Trophoblast cell (in vitro differentiated cells and primary cell): ENCODE measurements at places on chromosomes 16 and 17.

DNA sequence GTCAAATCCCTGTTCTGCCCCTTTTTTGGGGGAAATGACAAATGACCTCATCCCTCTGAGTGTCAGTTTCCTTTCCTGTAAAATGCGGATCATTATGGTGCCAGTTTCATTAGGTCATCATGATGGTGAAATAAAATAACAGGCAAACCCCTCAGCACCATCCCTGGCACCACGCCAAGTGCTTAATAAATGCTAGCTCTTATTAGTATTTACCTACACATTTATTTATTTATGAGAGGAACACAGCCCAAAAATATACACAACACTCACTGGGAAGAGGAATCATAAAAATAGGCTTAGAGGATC lies 28.6 kb upstream of the GPRC5B start:
- H3K27me3 ChIP-seq = no peaks in the 10 kb centered on the region
- H3K4me3 ChIP-seq = no peak overlapping the region

GRCh38 chr16:64544859-64545258 lies 577.0 kb downstream of the CDH11 start:
- H3K27me3 ChIP-seq = no peaks in the 10 kb centered on the region
- H3K27ac ChIP-seq = no peak overlapping the region
- no peak overlapping the region for H3K4me3 ChIP-seq
- no peaks in the 10 kb centered on the region for H3K36me3 ChIP-seq

DNA sequence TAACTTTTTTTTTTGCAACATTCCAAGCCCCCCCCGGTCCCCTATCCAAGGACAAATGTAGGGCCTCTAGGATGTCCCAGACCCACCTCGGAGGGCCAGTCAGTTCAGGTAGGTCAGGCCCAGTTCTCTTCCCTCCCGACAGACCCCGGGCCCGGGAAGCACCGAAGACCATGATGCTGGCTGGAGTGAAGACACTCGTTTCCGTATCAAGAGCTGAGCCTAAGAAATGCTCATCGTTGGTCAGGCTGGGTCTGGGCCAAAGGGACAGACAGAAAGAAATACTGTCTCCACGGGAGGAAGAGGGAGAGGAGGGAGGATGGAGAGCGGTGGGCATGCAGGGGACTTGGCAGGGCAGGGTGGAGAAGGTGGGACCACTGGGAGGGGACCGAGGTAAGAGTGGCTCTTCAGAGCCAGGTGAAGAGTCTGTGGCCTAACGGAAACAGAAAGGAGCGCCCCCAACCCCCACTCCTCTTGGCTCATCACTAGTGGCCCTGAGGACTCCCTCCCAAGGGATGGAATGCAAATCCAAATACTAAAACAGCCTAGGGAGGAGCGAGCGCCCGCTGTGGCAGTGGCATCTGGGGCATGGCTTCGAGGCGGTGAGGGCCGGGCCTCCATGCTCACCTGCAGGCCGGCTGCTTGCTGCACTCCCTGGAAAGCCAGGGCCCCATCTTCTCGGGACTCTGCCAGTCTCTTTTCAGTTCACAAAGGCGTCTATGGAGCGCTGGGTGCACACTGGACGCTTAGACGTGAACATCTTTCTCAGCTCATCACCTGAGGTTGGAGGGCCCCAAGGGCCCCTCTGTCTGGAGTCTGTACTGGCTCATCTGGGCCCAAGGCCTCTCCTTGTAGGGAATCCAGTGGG lies 1.7 kb upstream of the ROGDI start:
- DNase-seq = no peak
- no peak overlapping the region for H3K27ac ChIP-seq
- H3K27me3 ChIP-seq = no peaks in the 10 kb centered on the region
- no peak overlapping the region for H3K4me3 ChIP-seq

- H3K36me3 ChIP-seq = no peaks in the 10 kb centered on the region
- H3K4me3 ChIP-seq = no peak overlapping the region
- no peaks in the 10 kb centered on the region for H3K4me1 ChIP-seq
- no peaks in the 10 kb centered on the region for H3K27me3 ChIP-seq
- no peak overlapping the region for H3K27ac ChIP-seq
- DNase-seq = no peak
These were observed 81.3 kb downstream of the CBLN1 start for GRCh38 chr16:49200223-49200820.
